ENCODE measurements at places on chromosomes 3 and 15.

- DNase-seq = no peak
Observed at GRCh38 chr15:25235391-25235790, 203.4 kb downstream of the UBE3A start.

DNA sequence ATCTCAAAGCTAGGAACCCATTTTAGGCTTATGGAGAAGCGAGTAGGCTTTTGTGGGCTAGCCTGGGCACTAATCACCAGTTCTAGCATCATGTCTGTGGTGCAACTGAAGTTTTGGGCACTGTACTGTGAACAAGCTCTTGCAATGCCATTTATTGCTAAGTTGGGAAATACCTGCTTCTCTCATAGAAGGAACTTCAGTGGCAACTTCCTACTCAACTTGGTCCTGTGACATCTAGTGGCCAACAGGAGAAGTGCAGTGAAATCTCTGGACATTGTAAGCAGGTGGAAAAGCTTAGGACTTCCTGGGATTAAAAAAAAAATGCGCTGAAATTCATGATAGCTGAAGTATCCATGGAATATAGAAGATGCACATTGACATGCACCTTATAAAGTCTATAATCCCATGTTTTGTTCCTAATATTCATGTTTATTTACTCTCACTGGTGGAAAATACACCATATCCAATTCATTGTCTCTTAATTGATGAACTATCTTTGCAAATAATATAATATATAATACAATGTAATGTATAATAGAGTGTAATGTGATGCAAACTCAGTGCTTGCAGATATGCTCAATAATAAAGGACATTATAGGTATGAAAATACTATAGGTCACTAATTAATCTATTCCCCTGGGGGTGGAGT lies 6.5 kb upstream of the ALDH1A3 start:
- no peak for DNase-seq

DNA sequence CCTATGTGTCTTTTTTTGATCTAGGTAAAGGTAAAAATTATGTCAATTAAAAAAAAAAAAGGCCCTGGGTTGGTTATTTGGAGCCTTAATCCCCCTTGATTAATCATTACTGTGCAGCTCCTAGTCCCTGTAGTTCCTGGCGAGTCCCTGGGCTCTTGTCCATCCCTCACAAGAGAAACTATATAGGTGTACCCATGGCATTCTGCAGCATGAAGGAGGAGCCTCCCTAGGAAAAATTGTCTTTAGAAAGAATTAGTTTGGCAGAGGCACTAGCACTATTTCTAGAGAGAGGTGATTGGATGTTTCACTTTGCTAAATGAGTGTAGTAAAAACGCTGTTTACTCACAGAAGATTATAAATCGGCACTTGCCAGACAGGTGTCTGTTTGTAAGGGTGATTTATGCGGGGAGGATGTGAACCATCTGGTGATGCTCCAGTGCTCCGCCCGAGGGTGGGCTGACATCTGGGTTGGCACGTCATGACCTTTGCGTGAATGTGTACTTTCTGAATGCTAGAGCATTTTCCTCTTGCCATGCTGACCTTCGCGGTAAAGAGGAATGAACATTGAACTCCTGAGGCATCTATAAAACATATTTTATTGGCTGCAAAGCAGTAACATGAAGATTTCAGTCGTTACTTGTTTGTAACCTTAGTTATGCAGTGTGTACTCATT lies 12.6 kb downstream of the PLCL2 start:
- no peak for DNase-seq

- no peak for DNase-seq
Observed at GRCh38 chr3:67920969-67921368, 266.6 kb upstream of the SUCLG2 start.

DNA sequence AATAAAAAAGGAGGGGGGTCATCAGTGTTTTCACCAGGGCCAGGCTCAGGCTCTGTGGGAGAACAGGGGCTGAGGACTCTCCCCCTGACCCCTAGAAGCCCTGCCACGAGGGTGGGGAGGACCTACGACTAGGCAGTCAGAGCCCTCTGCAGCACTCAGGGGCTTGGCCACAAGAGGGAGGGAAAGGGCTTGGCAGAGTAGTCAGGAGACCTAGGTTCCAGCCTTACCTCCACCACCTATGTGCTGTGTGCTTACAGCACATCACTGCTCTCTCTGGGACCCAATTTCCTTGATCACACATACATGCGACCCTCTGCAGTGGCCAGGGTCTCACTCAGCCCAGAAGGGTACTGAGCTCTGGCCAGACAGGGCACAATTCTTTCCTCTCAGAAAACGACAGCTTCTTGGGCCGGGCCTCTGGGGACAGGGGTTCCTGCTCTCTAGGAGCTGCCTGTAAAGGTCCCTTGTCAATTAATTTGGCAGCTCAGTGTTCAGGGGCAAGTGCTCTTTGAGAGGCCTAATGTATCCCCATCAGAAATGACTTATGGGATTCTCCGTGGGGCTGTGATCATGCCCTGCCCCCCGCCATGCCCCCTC lies 16.4 kb upstream of the SKIC8 start:
- no peak for DNase-seq

GRCh38 chr15:74470631-74471395 lies 9.9 kb upstream of the UBL7 start:
- no peak for DNase-seq

DNA sequence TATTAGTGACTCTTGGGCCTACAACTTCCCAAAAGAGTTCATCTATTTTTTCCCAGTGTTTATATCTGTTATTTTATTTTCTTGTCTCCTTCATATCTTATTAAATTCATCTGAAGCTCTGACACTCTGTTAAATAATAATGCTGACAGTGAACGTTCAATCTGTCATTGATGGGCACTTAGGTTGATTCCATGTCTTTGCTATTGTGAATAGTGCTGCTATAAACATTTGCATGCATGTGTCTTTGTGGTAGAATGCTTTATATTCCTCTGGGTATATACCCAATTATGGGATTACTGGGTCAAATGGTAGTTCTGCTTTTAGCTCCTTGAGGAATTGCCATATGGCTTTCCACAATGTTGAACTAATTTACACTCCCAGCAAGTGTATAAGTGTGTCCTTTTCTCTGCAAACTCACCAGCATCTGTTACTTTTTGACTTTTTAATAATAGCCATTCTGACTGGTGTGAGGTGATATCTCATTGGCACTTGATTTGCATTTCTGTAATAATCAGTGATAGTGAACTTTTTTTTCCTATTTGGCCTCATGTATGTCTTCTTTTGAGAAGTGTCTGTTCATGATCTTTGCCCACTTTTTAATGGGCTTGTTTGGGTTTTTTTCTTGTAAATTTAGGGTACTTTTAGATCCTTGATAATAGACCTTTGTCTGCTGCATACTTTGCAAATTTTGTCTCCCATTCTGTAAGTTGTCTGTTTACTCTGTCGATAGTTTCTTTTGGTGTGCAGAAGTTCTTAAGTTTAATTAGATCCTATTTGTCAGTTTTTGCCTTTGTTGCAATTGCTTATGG lies 122.5 kb downstream of the LEKR1 start:
- DNase-seq = no peak

GRCh38 chr15:39204031-39204430 lies 376.8 kb upstream of the THBS1 start:
- DNase-seq = no peak

DNA sequence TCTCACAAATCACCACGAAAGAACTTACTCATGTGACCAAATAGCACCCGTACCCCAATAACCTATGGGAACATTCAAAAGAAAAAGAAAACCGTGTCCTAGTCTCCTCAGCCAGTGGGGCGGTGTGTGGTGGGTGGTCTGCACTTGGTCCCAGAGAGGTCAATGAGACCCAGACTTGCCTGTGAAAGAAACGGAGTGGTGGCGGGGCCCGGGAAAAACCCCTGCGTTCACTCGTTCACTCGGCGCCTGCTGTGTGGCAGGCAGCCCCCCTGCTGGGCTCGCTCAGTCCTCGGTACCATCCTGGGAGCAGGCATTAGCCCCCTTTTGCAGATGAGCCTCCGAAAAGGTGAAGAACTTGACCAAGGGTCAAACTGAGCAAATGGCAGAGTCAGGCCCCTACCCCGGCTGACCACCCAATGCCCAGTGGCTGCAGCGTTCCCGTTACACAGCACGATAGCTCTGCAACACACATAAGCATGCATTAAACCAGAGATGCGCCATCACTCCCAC lies 36.0 kb downstream of the ZDHHC19 start:
- DNase-seq = no peak

DNA sequence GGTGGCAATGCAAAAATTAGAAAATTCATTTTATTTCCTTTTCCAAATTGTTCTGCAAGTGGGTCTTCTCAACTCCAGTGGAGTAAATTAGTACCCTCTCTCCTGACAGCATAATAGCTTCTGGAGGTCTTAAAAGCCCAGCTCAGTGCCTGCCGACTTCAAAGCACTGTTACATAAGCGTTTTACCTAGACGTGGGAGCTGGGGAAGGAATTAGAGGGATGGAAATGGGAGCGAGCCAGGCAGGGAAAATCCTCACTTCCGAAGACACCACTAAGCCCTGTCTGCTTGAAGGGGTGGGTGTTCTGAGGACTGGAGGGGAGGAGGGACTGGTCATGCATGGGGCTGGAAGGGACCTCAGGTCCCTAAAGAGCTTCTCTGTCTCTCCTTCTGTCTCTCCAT lies 77.2 kb upstream of the SLC6A1 start:
- DNase-seq = no peak

DNA sequence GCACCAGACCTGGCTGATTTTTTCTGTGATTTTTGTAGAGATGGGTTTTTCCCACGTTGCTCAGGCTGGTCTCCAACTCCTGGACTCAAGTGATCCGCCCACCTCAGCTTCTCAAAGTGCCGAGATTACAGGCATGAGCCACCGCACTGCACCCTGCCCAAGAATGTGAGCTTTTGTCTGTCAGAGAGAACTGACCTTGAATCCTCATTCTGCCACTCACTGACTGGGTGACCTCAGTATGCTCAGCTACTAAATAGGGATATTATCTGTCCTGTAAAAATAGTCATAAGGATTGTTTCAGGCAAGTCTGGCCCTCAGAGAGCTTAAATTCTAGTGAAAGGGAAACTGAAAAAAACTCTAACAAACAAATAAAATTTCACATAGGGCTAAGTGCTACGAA lies 2.1 kb upstream of the RFT1 start:
- DNase-seq = no peak

DNA sequence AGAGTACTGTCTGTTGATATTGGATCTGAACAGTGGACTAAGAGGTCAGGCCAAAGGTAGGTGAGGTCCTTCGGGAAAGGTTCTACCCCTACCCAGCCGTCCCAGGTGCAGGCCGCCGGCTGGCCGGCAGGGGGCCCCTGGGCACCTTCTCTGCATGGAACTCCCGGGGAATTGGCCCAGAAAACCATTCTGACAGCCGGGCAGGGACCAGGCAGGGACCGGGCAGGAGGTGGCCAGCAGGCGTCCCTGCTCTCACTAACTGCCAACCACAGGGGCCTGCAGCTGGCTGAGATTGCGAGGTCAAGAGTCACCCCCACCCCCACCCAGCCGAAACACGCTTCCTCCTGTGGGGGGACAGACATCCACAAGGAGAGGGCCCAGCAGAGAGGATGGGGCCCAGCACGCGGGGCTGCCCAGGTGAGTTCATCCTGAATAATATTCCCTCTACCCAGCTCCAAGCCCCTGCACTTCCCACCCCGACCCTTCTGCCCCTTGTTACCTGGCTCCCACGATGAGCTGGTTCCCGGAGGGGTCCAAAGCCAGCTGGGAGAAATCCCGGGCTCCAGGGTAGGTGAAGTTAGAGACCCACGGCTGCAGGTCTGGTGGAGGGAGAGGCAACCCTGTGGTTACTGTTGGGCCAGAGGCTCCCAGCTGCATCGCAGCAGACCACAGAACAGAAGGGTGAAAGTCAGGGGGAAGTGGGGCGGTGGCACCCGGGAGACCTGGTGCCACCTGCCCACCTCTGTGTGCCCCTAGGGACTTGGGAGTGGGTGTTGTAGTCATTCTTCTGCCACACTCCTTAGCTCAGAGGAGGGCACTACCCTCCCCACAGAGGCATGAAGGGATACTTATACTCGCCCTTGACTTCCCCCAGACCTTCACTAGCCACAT lies 84.4 kb downstream of the SEMA5B start:
- peak; percentile 66 for DNase-seq

DNA sequence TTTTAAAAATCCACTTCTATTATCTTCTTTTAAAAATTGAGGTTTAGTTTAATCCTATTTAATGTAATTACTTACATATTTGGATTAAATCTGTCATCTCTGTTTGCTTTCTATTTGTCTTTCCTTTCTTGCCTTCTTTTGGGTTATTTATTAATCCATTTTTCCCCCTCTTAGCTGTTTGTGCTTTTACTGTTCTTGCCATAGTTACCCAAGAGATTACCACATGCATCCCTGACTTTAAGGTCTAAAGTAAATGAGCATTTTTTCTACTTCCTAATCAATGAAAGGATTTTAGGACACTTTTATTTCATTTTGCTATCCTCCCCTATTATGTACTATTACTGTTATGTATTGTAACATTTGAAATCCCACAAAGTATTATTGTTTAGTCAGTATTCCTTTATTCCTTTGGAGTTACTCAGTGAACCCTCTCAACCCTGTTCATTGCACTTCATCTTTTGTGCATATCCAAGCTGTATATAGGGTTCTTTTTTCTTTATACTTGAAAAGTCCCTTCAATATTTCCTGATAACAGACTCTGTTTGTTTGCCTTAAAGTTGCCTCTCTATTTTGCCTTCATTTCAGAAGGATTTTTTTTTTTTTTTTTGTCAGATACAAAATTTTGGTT lies 62.7 kb downstream of the MEF2A start:
- no peak for DNase-seq

DNA sequence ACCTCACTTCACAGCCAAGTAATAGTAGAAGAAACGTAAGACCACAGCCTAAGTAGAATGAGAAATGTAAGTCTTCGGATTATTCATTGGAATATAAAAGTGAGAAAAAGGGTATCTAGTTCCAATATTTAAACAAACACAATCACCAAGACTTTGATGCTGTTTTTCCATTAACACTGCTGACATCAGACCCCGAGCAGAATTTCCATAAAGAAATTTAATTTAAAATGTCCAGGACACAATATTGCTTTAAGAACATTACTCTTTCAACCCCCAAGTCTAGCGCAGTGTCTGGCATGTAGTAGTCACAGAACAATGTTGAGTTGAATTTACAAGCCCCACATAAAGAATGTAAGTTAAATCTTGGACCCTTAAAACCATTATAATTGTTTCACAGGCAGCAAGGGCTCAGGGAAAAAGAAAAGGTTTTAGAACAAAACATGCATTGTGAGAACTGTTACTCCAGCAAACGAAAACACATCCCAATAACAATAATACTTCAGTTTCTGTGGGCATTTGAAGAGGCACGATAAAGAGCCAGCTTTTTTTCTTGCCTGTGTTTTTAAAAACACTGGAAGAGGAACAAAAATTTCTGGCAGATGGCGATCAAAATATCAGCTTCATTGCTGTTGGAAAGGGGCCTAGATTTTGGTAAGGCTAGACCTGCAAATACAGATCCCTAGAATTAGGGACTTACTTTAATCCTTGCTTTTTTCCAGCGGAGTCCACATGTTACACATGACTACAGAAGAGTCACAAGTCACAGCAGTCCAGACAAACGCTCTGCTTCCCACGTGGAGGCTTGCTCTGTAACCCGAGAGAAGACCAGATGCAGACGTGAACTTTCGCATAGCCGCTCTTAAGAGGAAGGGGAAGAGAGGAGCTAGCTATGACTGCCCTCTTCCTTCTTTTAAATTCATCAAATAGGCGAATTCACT lies 77.9 kb upstream of the IGSF10 start:
- peak; percentile 75 for DNase-seq
